Activated naive CD8-positive, alpha-beta T cell treated with anti-CD3 and anti-CD28 coated beads, Interleukin-2, amount 50 U/mL, for 16 hours (primary cell): ENCODE measurements at places on chromosomes 12 and 14.

DNA sequence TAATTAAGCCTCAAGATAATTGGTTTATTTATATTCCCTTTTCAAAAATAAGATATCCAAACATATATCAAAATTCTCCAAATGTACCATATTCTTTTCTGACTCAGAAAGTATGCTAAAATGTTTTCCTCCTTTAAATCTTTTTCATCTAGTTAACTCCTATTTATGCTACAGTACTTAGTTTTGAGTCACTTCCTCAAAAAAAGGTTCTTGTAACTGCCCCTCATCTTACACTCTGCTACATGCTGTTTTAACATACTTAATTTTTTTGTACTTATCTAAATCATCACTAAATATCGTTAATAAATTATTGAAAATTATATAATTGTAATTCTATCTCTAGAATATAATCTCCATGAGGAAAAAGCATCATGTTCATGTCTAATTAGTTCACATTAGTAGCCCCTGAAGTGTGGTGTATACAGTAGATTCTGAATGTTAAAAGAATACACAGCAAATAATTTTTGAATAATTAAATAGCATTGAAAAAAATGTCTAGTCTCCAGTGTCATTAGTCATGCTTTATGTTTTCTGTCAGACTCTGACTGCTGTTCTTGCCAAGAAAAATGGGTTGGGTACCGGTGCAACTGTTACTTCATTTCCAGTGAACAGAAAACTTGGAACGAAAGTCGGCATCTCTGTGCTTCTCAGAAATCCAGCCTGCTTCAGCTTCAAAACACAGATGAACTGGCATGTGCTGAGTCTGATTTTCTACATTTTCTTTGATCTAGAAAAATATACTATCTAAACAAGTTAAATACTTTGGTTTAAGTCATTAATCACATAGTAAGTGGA is 3.5 kb downstream of the KLRD1 start:
- no peak for DNase-seq

- no peak for DNase-seq
Measured at GRCh38 chr12:45468751-45469615, 253.1 kb downstream of the ANO6 start.

- no peak for DNase-seq
Measured at GRCh38 chr14:62645649-62646048, 399.6 kb downstream of the KCNH5 start.

DNA sequence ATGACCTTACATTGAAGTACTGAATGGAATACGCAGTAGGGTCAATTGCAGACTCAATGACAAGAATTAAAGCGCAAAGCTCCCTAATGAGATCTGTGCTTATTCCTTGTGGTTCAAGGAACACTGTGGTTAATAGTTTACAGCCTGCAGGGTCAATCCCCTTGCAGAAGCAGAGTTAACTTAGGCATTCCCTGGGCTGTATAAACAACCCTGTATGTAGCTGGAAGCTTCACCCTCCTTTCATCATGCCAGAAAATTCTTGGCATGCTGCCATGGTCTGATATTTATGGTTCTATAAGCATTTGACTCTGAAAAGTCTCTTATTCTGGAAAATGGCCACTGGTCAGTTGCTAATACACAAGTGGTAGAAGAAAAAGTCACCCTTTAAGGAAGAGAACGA is 227.7 kb downstream of the NOVA1 start:
- DNase-seq, result no peak

DNA sequence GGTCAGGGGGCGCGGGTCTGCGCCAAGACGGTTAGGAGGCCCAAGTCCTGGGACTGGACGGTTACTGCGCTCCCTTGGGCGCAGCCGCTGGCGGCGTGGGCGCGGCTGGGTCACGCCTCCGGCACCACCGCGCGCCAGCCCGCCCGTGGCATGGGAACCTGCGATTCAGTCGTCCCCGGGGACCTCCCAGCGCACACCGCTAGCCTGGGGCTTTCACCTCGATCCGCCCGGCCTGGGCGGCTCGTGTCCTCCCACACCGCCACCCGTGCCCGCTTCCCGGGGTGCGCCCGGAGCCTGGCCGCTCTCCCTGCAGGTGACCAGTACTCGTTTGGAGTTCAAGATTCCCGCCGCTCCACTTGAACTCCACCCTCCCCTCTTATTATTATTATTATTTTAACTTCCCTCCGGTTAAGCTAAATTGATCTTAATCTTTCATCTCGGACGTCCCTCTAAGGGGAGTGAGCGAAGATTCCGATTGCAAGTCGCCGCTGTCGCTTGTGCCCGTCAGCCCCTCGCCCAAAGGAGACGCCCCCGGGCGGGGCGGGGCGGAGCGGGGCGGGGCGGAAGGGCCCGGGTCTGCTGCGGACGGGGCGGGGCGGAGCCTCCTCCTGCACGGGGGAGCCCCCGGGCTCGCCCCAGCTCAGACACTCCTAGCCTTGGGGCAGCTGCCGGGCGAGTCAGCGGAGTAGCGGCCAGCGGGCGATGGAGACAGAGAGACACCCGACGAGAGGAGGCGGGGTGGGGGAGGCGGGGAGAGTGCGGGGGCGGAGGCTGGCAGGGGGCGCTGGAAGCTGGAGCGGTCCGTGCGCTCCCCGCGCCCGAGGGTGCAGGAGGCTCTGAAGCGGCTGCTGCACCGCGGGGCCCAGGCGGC is at the start of gene KCNMB4:
KCNMB4 (plus strand) TSS at position 643 of the 871 bp plus-strand sequence. CDS start 445 bp downstream, outside the sequence.
- peak; percentile 43 for DNase-seq

- no peak for DNase-seq
Measured at GRCh38 chr12:110846615-110847566, at the start of gene CCDC63. Gene CCDC63 (plus strand): TSS chr12:110846987. CDS start chr12:110852955, 5,968 bp downstream.

DNA sequence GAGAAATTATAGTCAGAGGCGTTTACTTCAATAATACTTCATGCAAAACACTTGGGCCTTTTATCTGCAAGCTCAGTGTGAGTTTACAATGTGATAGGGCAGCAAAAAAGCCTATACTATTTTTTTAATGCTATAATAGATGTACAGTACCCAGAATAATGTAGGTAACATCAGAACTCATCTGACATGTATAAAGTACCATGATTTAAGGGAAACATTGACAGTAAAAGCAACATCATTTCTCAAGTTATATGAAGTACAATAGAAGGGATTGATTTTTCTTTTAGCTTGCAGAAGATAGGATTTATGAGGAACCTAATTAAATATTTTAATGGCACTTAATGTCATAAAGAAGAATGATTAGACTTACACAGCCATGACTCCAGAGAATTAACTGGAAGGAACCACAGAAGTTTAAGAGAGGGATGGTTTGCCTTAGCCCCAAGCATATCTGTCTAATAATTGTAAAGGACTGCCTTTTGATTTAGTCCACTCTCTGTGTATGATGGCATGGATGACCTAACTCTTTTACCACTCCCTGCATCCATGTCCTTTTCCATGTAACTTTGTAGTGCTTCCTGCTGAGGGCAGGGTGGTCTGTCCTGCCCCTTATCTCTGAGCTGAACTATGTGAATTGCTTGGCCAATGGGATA is 55.9 kb upstream of the MIS18BP1 start:
- no peak for DNase-seq

DNA sequence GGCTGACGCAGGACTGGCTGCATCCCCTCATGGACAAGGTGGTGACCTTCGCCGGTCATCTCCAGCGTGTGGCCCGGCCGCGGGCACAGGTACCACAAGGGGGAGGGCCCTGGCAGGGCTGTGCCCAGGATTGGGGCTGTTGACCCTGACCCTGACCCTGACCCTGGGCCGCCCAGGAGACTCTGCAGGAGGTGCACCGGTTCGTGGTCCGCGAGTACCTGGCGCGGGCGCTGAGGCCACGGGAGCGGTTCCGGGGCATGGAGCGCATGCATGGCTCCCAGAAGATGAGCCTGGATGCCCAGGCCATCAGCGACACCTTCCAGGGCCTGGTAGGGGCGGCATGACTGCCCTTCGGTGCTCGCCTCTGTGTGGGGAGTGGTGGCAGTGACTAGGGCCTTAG is 12.9 kb downstream of the EXOC3L4 start:
- no peak for DNase-seq

DNA sequence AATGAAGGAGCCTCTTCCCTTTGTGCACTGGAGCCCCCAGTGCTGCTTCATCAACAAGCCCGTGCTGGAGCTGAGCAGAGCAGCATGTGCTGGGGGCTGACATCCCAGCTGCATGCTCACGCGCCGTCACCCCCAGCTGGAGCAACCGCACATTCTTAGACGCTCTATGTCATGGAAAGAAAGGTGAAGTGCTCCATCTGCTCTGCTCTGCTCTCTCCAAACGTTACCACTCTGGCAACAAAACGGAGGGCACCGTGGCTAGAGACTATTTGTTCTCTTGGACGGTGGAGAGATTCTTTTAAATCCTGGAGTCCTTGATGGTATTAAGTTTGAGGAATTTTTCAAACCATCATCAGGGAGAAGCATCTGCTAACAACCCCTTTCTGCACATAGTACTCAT is 208.4 kb downstream of the C12orf75 start:
- DNase-seq, result no peak

DNA sequence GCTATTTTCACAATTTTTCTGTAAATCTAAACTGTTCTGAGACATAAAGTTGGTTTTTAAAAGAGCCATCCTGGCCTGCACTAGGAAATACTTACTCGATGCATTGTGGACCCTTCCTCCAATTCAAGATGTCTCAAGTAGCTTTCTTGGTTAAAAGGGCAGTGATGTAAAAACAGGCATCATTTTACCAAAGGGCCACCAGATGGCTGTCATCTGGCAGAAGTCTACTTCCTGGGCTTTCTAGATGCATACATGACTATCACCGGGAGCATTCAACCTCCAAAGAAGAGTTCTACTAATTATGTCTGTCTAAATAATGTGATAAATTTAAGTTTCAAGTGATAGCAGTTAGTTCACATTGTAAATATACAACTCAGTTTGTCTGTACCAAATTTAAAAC is 96.8 kb upstream of the FRMD6 start:
- no peak for DNase-seq

GRCh38 chr14:74155749-74156148 is 71.0 kb downstream of the LIN52 start:
- DNase-seq, result no peak

DNA sequence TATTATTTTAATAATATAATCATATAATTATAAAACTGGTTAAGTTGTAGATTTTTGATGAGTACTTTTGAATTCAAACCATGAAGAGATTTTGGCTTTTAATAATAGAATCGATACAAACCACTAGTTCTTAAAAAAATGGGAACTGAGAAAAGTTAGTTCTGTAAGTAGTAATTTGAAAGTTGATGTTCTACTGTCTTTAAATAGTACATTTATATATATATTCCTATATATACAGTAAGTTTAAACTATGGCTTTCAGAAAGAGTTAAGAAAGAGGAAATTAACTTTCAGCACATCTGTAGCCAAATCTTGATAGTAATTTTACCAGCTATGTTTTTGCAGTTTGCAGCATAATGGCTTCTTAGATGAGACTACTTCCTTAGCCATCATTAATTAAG is 7.8 kb downstream of the LRRK2 start:
- DNase-seq, result no peak

DNA sequence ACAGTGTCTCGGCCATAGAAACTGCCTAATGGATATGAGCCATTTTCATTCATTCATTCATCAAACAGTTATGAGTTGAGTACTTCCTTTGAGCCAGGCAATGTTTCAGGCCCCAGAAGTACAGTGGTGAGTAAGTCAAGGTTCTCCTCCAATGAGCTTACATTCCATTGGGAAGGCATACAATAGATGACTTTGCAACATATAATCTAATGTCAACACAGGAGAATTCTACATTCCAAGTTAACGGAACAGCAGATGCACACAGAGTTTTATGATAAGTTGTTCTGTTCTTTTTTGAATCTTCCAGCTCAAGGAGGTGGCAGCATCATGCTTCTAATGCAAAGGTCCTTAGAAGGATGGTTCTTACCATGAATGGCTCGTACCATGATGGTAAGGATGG is 3.2 kb upstream of the RFC5 start:
- no peak for DNase-seq

GRCh38 chr12:130588696-130589539 is 127.2 kb downstream of the RIMBP2 start:
- DNase-seq, result no peak

GRCh38 chr12:132516095-132517012 is 26.4 kb downstream of the FBRSL1 start:
- no peak for DNase-seq

DNA sequence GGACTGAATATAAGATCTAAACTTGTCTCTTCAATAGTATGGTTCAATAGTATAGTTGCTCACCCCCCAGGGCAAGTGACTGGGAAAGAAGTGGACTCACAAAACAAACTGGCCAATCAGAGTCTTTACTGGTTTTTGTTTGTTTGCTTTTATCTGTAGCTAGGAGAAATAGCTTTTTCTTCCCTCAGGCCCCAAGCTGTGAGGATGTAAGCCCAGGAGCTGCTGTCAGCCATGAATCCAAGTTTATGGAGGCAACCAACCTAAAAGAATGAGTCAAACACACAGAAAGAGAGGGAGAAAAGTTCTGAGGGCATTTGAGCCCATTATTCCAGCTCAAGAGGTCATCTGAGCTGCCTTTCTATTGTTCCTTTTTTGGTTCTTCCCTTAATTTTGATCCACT is 375.3 kb downstream of the BCAT1 start:
- DNase-seq, result no peak

- no peak for DNase-seq
Measured at GRCh38 chr14:50363714-50364111, 33.0 kb downstream of the CDKL1 start.

- no peak for DNase-seq
Measured at GRCh38 chr14:90815822-90816662, at the start of gene TTC7B. Gene TTC7B (minus strand): TSS chr14:90816430. CDS start chr14:90816295, 135 bp downstream.

- DNase-seq, result no peak
Measured at GRCh38 chr14:92997343-92998061, 74.6 kb downstream of the CHGA start.

- peak; percentile 47 for DNase-seq
Measured at GRCh38 chr12:53180931-53181645, 363 bp upstream of the CSAD start.

DNA sequence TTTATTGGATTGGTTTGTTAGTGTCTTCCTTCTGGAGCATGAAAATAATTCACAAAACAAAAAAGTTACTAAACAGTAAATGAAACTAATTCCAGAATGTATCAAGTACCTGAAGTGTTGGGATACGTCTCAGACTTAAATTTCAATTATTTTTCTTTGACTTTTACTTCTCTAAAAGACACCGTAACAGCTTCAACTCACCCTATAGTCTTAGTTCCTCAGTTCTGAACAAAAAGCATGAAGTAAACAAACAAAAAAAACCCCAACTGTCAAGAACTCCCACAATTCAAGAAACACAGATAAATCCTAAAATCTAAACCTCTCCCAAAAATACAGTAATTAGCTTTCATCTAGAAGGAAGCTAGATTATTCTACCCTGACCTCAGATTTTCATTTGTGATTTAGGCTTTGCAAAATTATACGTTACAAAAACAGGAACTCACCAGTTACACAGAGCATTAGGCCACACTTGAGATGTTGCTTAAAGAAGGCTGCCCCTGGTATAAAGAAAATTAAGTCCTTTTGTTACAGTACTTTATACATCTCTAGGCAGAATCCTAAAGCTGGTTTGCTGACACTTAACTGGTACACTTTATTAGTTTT is 10.2 kb downstream of the HEATR5A start:
- DNase-seq, result no peak

GRCh38 chr12:48973531-48973930 is 2.0 kb upstream of the WNT10B start:
- DNase-seq, result no peak

GRCh38 chr14:75981426-75982265 is at the start of gene TGFB3:
Gene TGFB3 (minus strand): TSS chr14:75981995. CDS start chr14:75980893, 1,102 bp downstream.
- peak; percentile 10 for DNase-seq
